Kidney capillary endothelial cell (primary cell): ENCODE measurements at places on chromosomes 1 and 21.

DNA sequence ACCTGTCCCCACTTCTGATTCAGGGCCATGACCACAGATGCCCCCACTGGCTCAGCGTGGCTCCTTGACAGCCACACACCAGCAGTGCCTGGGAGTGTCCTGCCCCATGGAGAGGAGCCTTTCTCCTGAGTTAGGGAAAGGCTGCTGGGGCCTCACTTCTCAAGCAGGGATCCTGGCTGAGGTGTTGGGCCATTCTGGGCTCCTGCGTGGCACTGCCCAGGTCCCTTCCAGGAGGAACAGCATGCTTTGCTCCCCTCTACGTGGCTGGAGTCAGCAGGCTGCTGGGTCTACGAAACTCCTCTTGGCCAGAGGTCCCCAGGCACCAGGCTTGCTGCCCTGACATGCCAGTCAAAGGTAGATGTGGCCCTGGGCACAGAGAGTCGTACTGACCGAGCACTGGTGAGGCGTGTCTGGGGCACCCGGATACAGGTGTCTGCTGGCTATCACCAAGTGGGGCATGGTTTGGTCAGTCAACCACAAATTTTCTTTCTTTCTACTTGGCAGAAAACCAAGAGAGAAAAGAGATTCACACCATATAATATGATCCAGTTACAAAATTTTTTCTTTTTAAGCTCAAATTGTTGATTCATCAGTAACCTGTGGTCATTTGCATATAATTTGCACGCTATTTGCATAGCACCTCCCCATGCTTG is 4.1 kb downstream of the ADORA1 start:
- no peak for DNase-seq

DNA sequence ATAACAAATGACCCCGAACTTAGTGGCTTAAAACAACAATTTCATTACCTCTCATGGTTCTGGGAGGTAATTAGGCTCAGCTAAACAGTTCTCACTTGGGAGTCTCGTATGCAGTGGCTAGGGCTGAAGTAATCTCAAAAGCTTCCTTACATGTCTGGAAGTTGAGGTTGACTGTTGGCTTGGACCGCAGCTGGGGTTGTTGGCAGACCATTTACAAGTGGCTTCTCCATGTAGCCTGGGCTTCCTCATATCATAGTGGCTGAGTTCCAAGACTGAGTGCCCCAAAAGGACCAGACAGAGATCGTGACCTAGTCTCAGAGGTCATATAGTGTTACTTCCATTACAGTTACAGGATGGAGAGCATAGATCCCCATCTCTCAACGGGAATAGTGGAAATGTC is 2.4 kb upstream of the POGZ start:
- DNase-seq = no peak

- DNase-seq = peak; percentile 56
These were observed 504 bp downstream of the H6PD start for GRCh38 chr1:9235096-9235459.

GRCh38 chr1:204782118-204782700 is 88.5 kb upstream of the NFASC start:
- no peak for DNase-seq

DNA sequence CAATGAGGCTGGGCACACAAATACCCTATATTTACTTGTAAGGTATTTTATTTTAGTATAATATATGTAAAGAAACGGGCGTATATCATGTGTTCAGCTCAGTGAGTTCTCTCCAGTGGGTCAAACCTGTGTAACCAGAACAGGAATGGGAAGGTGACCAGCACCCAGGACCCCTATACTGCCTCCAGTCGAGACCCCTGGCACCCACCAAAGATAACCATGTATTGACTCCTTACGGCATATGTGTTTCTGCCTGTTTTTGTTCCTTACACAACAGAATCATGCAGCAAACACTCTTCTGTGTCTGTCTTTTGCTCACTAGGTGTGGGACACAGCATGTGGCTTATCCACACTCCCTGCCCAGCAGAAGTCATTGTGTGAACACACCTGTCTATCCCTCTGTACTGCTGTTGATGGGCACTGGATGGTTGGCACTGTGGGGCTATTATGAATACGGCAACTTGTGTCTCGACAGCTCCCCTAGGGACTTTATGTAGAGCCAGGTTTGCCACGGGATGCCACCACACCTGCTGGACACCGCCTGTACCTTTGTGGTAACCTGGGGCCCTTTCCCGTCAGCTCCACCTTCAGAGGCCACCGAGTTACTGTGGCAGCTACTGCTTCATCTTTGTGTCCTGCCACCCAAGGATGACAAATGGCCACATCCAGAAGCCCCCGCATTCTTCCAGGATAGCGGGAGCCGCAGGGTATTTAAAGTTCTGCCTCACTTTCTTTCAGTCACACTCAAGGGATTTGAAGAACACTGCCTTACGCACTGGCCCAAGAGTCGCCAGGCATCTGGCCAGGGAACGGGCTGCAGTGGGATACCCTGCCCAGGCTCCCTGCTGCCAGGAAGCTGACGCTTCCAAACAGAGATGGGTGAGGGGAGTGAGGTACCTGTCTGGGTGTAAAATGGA is 23.5 kb upstream of the C2CD2 start:
- DNase-seq = no peak

GRCh38 chr1:52919051-52919722 is 2.4 kb downstream of the ECHDC2 start:
- DNase-seq = no peak

DNA sequence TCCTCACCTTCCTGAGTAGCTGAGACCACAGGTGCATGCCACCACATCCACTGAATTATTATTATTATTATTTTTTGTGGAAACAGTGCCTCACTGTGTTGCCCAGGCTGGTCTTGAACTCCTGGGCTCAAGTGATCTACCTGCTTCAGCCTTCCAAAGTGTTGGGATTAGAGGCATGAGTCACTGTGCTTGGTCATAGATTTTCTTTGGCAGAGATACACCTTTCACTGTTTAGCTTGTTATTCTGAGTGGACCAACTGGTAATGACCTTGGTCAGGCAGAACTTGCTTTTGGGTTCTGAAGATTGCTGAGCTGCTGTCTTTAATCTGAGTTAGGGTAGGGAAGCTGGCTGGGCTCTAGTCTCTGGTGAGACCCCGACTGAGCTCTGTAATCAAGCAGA is 66.8 kb downstream of the DNAH14 start:
- DNase-seq = no peak

DNA sequence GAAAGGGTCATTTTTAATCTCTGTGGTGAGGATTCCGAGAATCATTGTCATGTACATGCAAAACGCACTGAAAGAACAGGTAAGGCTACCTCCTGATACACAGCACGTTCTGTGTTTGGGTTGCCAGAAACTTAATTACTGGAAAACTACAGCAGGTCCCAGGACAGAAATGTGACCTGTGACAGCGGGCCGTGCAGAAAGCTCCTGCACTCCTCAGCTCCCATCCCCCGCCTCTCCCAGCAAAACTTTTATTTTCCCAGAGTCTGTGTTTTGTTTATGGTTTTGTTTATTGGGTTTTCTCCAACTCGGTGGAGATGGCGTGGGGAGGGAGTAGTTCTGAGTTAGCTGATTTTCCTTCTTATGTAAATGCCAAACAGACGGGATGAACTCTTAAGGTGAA is 44.7 kb downstream of the SLC44A3 start:
- no peak for DNase-seq

DNA sequence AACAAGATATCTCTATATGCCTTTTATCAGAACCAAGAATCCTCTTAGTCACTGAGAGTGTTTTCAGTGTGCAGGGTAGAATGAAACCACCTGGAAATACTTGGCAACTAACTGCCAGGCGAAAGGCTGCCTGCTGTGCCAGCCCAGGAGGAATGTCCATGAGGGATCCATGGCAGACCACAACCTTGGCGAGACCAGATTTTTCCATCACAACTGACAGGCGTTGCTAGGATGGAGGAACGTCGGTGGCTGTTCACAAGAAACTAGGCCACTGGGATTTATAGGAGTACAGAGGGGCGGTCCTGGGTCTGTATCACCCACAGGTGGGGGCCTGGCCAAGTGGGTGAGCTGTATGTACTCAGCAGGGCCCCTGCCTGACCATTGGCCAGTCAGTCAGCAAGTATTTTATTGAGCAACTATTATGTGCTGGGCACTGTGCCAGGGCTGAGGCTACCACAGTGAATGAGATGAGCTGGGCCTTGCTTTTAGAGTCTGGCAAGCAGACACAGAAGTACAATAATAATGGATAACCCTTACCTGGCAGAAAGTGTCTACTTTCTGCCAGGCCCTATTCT is 199.4 kb downstream of the FOXD2 start:
- DNase-seq = no peak

DNA sequence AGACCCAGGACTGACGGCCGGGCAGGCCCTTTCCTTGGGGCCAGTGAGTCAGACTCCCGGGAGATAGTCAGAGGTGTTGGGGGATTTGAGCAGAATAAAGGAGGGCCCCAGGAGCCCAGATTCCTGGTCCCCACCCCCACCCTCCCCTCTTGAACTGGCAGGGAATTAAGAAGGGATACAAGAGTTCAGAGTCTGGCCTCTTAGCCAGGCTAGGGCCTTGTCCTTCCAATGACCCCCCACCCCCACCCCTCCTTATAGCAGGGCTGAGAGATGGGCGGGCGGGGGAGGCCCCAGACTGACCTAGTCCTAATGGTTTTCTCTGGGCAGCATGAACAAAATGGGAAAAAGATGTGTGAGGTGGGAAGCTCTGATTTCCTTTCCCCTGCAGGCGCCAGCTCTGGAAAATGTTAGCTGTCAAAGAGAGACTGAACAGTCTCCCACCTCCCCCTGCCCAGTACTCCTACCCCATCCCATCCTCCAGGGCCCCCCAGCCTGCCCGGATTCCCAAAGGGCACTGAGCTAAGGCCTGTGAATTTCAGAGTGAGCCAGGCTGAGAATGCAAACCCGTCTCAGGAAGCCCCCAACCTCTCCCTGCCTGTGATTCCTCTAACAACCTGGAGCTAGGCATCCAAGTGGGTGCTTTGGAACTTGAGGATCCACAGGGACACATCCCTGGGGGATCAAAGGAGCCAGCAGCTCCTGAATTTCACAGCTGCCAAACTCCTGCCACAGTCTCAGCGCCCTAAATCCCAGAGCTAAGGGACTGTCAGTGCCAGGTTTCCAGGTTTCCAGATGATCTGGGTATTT is 5.8 kb upstream of the CRABP2 start:
- no peak for DNase-seq

DNA sequence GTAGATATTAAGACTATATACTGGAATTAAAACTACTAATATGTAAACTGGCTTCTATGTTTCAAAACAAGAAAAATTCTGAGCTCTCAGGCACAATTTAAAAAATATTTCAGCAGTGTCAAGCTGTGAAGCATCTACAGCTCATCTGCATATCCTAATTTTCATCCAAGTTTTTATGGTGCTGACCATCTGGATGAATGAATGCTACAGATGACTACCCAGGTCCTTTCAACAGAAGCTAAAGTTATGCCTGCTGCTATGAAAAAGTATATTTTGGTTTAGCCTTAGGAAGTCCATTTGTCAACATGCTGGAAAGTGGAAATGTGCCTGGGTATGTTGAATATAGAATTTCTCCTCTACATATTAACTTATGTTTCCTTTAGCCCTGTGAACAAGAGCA is 206.9 kb downstream of the NEGR1 start:
- DNase-seq = no peak

DNA sequence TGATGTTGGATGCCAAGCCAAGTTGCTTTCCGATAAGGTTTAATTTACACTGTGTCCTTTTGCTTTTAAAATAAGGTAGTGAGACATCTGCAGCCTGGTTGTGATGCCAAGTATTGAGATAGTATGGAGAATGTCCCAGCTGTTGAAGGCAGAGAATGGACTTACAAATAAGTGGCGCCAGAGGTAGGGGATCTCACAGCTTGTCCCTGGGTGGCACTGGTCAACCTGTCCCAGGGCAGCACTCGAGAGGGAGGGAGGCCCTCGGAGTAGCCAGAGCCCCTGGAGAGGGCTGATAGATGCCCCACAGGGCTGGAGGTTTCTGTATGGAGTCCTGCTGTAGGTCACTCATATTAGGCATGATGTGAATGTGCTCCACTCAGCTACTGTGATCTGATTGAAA is 98.5 kb downstream of the GALNT2 start:
- no peak for DNase-seq

- no peak for DNase-seq
These were observed 48.8 kb downstream of the DUSP10 start for GRCh38 chr1:221693087-221693486.

DNA sequence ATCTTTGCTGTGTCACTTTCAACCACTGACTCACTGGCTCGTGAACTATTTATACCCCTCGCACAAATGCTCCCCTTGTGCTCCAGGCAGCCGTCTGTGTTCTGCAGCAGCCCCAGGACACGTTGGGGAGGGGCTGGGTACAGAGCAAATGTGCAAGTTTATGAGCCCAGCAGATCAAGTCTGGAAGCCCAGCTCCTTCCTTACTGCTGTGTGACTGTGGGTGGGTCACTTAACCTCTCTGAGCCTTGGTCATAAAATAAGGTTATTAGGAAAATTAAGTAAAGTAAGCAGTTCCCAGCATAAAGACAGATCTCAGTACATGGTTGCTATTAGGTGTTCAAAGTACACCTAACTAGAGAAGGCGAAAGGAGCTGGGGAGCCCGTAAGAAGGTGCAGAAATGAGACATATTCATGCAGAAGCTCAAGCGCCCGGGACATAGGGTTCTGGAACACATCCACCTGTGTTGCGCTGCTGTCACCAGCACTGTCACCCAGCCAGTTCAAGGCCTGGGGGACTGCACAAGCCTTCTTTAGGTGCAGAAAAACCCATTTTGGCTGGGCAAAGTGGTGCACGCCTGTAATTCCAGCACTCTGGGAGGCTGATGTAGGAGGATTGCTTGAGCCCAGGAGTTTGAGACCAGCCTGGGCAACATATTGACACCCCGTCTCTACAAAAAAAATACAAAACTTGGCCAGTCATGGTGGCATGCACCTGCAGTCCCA is 13.8 kb downstream of the EFHD2 start:
- no peak for DNase-seq

- DNase-seq = peak; percentile 75
These were observed 58.9 kb upstream of the LAPTM5 start for GRCh38 chr1:30816211-30817076.

GRCh38 chr1:41580520-41581172 is 96.2 kb upstream of the EDN2 start:
- DNase-seq = no peak

GRCh38 chr1:51265618-51266017 is 29.5 kb downstream of the RNF11 start:
- DNase-seq = no peak

- DNase-seq = no peak
These were observed 44.5 kb downstream of the BCL9 start for GRCh38 chr1:147585640-147586383.

- no peak for DNase-seq
These were observed 9.1 kb upstream of the GPR61 start for GRCh38 chr1:109530457-109531087.

DNA sequence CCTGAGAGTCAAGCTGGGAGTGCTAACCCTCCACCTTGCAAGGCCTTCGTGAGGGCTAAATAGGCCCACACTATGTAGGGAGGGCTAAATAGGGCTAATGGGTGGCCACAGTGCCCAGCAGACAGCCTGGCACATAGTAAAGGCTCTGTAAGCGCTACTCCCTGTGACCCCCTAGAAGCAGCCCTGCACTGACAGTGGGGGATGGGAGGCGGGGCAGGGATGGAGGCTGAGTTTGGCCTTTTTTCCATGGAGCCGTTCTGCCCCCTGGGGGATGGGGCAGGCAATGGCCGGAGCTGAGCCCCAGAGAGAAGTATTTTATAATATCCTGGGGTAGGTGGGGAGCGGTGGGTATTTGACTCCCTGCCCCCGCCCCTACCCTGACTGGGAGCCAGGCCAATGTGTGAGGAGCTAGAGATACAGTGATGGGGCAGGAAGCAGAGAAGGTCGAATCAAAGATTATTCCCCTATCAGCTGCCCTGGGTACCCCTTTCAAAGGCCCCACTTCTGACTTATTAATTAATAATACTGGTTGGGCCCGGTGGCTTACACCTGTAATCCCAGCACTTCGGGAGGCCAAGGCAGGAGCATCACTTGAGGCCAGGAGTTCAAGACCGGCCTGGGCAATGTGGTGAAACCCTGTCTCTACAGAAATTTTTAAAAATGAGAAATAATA is 42.3 kb downstream of the LACTBL1 start:
- DNase-seq = peak; percentile 23
